ENCODE measurements at places on chromosomes 12 and 14. TPM values are rescaled to one million over a fixed set of nuclear protein-coding genes. Genes with fewer than 3 reads are reported as not detected.

BAZ2A gene
- 111 TPM for total RNA-seq

SYCP3 gene
- total RNA-seq, result not detected

BHLHE41 gene
- not detected for total RNA-seq

TMEM30B gene
- 1.7 TPM for total RNA-seq

RD3L gene
- not detected for total RNA-seq

SPIC gene
- total RNA-seq, result not detected

PROX2 gene
- total RNA-seq, result 0.19 TPM
